GM12892 (cell line): ENCODE measurements at places on chromosomes 7 and 10.

DNA sequence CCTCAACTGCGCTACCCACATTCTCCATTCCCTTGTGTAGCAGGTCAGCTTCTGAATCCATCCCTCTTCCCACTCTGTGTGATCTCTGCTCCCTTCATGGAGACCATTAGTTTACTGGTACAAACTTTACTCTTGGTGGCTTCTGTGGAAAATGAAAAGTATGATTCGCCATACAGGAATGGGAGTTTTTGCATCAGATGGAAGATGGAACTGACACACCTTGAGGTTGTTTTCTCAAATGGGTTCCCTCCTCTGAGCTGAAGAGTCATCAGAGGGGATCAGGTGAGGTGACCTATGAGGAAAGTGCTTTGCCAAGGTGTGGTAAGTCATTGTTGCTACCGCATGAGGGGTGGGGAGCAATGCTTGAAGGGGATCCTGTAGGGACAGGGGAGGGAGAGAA, 266.8 kb downstream of the INHBA start:
- DNase-seq: no peak

- no peak for DNase-seq
These were observed 92.4 kb upstream of the JCAD start for GRCh38 chr10:30151581-30152389.

GRCh38 chr10:65292551-65292950, 1633.3 kb upstream of the LRRTM3 start:
- no peak for DNase-seq

DNA sequence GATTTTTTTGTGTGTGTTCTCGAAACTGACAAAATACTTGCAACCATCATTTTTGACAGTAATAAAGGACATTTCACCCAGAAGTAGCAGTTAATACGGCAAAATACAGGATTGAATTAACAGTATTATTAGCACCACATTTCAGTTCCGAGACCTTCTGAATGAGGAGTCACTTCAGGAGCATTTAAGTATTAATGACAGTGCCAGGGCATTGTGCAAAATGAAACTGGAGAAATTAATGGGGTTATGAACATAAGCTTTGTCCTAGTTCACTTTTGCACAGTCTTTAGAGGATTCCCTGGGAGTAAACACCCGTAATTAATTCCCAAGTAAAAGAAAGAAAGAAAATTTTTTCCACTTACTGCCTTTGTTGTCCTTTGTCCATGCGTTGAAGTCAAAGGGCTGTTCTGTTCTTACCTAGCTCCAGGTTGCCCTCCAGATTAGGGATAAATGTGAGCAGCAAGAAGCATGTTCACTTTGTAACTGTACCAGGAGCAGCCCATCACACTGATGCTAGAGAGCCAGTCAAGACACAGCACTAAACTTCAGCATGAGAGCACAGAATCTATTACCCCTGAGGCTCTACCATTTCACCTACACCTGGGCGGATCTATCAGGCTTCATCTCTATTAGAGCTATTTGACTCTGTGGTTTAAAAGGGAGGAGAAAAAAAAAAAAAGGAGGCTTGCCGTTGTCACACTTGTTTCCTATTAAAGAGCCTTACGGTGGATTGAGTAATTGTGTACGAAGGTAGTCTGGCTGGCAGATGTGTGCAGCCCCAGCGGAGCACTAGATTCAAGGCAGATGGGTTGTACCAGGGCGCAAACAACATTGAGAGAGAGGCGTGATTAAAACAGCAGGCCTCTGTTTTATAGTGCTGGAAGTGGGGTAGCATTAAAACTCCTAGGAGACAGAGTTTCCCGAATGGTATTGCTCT, 297.8 kb upstream of the SEMA3A start:
- DNase-seq: no peak

GRCh38 chr10:99698504-99699080, 33.3 kb downstream of the COX15 start:
- DNase-seq: no peak

DNA sequence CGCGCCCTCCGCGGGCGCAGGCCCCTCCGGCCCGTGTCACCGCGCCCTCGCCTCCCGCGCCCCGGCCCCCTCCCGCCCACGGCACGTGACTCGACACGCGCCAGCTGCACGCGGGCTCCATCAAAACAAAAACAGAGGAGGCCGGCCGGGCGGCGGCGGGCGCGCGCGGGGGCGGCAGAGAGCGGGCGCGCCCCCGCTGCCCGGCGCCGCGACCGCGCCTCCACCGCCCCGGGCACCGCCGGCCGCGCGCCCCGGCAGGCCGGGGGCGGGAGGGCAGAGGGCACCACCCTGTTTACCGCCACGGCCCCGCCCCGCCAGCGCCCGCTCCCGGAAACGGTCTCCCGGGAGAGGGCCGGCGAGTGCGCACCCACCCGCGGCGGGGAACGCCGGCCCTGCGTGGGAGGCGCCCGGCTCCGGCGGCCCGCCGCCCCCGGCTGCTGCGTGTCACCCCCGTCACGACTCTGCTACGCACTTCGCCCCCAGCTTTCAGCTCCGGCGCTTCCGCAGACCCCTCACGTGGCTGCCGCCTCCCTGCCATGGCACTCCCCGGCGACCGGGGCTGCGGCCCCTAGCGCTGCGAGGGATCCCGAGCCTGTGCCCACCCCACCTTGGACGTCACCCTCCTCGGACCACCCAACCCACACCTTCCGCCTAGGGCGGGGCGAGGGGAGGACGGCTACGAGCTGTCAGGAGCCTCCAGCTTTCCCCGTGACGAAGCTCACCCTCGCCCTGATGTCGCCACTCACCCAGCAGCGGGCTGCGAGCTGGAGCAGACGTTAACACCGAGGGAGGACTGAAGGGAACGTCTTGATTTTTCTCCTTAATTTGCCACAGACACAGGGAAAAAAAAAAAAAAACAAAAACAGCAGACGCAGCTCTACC, 221.6 kb upstream of the MKLN1 start:
- DNase-seq: peak; percentile 67

- no peak for DNase-seq
These were observed 5.8 kb downstream of the KCND2 start for GRCh38 chr7:120278773-120279172.

DNA sequence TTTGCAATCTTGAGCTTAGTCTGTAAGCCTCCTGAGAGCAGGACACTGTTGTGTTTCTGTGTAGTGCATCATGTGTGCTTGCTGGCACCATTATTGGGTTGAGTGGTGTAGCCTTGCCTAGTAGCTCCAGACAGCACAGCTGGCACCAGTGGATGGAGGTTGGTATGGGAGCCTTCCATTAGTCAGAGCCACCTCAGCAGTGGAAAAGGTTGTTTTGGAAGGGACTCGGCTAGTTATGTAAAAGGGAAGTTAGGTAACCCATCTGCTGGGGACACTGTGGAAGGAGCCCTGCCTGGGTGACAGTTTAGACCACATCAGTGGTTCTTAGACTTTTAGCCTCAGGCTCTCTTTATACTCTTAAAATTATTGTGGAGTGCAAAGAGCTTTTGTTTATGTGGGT, 16.3 kb downstream of the MINDY4 start:
- no peak for DNase-seq

- no peak for DNase-seq
These were observed 67.0 kb downstream of the CXCL12 start for GRCh38 chr10:44317856-44318255.

GRCh38 chr10:127462643-127463295, 86.3 kb upstream of the NPS start:
- DNase-seq: no peak

DNA sequence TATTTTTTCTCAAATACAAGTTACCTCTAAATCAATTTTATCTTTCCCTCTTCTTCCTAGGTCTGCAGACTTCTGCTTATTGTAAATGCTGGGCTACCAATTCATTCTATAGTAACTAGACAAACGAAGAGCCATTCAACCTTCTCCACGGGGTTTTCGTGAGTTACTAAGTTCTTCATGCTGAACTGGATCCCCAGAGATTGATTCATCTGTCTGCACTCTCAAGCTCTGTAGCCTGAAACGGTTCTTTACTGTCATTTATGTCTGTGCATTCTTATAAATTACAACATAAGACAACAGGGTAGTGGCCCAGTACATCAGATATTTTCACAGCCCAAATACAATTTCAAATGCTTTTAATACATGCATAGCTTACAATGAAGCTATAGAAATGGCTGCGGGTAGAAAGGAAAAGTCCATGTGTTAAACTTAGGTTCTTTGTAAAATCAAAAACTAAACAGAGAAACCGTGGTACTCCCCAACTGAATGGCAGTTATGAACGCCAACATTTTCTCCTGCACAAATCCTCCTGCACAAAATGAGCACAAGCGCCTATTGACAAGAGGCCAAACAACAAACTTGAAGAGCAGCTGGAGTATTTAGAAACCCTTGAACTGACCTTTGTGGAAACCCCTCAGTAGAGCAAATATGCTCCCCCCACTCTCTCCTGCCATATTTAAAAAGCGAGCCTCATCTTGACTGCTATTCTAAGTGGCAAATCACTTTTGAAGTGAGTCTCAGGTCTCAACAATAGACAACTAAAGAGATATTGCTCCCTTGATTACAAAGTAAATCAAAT, 20.7 kb downstream of the LAMB1 start:
- no peak for DNase-seq

- DNase-seq: no peak
These were observed 15.6 kb downstream of the CNNM1 start for GRCh38 chr10:99344715-99345114.

DNA sequence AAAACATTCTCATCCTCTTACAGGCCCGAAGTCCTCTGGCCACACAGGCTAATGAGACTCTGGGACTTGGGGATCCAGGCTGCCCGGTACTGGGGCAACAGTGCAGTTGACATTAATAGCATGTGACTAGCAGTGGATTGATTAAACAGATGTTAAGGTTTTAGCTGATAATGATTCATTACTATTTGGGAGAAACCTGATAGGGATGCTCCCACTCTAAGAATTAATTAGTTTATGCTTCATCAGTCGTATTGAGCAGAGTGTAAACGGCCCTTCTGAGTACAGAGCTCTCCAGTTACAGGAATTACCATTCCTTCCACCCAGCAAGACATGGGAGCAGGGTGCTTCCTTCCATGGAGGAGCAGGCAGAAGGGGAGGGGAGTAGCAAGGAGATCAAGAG, 82.7 kb downstream of the RPS24 start:
- DNase-seq: no peak

DNA sequence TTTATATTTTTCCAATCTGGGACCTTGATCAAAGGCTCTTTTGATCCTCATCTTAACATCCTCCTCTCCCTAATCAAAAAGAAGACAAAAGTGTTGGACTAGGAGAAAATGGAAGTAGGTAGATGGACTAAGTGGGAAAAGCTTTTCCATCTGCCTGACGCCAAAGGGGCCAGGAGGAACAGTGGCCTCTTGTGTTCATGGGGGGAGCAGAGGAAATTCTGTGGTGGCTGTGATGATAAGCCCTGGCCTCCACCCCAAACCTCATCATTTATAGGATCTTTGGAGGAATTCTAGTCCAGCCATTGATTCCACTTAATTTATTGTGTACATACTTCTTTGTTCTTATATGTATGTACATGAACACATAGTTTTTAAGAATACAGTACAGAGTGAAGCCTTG, 21.7 kb downstream of the ZNF365 start:
- DNase-seq: no peak

- no peak for DNase-seq
These were observed 415.1 kb downstream of the GFRA1 start for GRCh38 chr10:115857856-115858255.

GRCh38 chr10:8435186-8436055, 380.9 kb downstream of the GATA3 start:
- no peak for DNase-seq
